Karpas-422 (cell line): ENCODE measurements at places on chromosomes 12 and 14. TPM values are rescaled to one million over a fixed set of nuclear protein-coding genes. Genes with fewer than 3 reads are reported as not detected.

Gene VRTN
- total RNA-seq = not detected in 2 replicates

Gene PRH2
- total RNA-seq = not detected in 2 replicates

Gene XPOT
- 87.3 and 169 TPM in 2 replicates for total RNA-seq

Gene EFS
- total RNA-seq = not detected in 2 replicates

Gene KRT6C
- total RNA-seq = not detected in 2 replicates

Gene AMDHD1
- 0.29 and 0.56 TPM in 2 replicates for total RNA-seq

Gene TGM1
- total RNA-seq = 1.3 and 5.2 TPM in 2 replicates

Gene RERGL
- not detected in 2 replicates for total RNA-seq

Gene PTPN21
- 0.04 TPM in 1 of 2 replicates, not detected in the other for total RNA-seq

Gene PELI2
- 0.18 and 0.30 TPM in 2 replicates for total RNA-seq

Gene P2RX2
- total RNA-seq = not detected in 2 replicates

Gene COCH
- 26.5 and 33.7 TPM in 2 replicates for total RNA-seq

Gene GMPR2
- 132 and 164 TPM in 2 replicates for total RNA-seq

Gene TXNDC16
- total RNA-seq = 7.6 and 20.6 TPM in 2 replicates

Gene AVPR1A
- total RNA-seq = not detected in 2 replicates

Gene GPR137C
- 0.22 and 0.26 TPM in 2 replicates for total RNA-seq

Gene SYNE3
- 1.8 and 3.3 TPM in 2 replicates for total RNA-seq

Gene PA2G4
- total RNA-seq = 111 and 267 TPM in 2 replicates

Gene RNF212B
- not detected in 2 replicates for total RNA-seq

Gene SLC15A4
- total RNA-seq = 29.0 and 32.1 TPM in 2 replicates

Gene BIN2
- total RNA-seq = 5.5 and 10.0 TPM in 2 replicates

Gene LRRK2
- 0.07 and 0.15 TPM in 2 replicates for total RNA-seq

Gene CLEC1A
- total RNA-seq = not detected in 2 replicates

Gene TTC6
- total RNA-seq = not detected in 2 replicates

Gene SERPINA10
- total RNA-seq = not detected in 2 replicates

Gene EML1
- total RNA-seq = not detected in 2 replicates

Gene CCDC38
- total RNA-seq = 0.07 TPM in 1 of 2 replicates, not detected in the other

Gene TMBIM6
- total RNA-seq = 180 and 386 TPM in 2 replicates

Gene GARIN6
- total RNA-seq = not detected in 2 replicates

Gene CCDC177
- not detected in 2 replicates for total RNA-seq

Gene LALBA
- not detected in 2 replicates for total RNA-seq

Gene RHEBL1
- 4.1 and 5.1 TPM in 2 replicates for total RNA-seq

Gene SMIM41
- 0.75 TPM in 1 of 2 replicates, not detected in the other for total RNA-seq

Gene ABHD12B
- not detected in 2 replicates for total RNA-seq
